ENCODE measurements at places on chromosomes 4 and X. TPM values are rescaled to one million over a fixed set of nuclear protein-coding genes. Genes with fewer than 3 reads are reported as not detected.

GRCh38 chr4:169259271-169259670 lies 11.5 kb downstream of the SH3RF1 start:
- DNase-seq, result no peak

GRCh38 chr4:173317004-173317403 lies 17.2 kb downstream of the HMGB2 start:
- no peak for DNase-seq

DNA sequence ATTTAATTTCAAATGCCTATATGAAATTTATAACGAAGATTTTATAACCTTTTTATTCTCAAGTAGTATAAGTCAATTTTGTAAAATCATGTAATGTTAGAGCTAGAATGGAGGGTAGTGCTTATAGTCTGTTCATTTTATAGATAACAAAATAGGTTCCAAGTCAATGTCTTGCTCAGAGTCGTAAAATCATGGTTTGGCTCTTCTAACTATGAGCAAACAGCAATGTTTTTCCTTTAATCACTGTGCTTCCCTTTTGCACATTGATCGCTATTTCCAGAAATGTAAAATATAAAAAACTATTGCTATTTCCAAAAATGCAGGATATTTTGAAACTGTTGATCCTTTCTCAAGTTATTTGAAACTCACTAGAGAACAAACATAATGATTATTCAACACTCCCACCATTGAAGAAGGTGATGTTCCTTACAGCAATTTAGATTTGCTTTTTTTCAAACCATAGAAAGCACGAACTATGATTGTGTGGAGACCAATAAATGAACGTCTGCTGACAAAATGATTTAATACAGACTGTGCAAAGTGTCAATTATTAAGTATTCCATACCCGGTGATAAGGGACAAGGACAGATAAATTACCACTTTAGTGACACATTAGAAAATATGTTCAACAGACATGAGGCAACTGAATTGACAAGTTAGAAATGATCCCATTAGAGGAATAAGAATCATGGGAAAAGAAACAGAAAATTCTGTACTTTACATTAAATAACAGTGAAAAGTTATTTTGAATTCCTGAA lies 412.1 kb upstream of the TECRL start:
- DNase-seq, result no peak

GRCh38 chr4:10200869-10201268 lies 84.3 kb upstream of the WDR1 start:
- no peak for DNase-seq

DNA sequence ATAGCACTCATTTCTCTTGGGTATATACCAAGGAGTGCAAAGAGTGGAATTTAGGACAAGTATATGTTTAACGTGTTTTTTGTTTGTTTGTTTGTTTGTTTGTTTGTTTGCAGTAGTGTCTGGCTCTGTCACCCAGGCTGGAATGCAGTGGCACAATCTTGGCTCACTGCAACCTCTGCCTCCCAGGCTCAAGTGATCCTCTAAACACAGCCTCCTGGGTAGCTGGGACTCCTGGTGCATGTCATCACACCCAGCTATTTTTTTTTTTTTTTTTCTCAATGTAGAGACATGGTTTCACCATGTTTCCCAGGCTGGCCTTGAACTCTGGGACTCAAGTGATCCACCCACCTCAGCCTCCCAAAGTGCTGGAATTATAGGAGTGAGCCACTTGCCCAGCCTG lies 50.4 kb downstream of the SLC9A6 start:
- DNase-seq, result no peak

DNA sequence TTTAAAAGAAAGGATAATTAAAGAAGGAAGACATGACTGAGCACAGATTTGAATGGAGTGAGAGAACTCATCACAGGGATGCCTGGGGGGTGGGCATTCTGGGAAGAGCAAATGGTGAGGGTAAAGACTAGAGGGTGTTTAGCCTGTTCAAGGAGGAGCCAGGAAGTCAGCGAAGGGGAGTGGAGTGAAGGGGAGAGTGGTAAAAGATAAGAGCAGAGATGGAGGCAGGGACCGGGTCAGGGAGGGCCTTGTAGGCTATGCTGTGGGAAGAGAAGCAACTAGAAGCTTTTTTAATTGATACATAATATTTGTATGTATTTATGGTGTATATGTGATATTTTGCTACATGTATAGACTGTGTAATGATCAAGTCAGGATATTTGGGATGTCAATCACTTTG lies 2.2 kb upstream of the VGLL1 start:
- DNase-seq, result no peak

- no peak for DNase-seq
Observed at GRCh38 chr4:84378983-84379382, 120.1 kb downstream of the NKX6-1 start.

- DNase-seq, result no peak
Observed at GRCh38 chr4:39928538-39928937, 49.2 kb downstream of the PDS5A start.

DNA sequence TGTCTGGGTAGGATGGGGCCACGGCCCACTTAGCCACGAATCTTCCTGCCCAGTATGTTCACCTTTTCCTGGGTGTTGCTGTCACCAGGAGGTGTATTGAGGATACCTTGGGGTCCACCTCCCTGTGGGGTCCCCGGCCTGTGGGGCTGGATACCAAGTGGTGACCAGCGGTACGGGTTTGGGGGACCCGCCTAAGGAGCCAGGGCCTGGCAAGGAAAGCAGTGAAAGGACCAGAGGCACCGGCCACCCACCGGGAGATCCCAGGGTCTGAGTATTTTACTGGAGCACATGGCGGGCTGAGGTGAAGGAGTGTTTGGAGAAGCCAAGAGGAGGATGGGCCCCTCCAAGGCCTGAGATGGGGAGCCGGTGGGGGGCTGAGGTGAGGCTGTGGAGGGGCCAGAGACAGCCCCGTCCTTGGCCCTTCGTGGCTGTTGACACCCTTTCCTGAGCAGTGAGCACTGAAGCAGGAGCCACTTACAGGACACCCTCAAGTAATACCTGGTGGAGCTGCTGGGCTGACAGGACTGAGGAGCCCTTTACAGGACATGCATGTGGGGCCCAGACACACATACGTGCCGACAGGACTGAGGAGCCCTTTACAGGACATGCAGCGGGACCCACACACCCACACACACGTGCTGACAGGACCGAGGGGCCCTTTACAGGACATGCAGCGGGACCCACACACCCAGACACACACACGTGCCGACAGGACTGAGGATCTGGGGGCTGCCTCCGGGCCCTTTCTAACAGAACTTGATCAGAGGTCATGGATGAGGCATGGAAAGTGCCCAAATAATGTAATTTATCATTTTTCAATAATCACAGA lies 38.4 kb downstream of the TMEM271 start:
- no peak for DNase-seq

DNA sequence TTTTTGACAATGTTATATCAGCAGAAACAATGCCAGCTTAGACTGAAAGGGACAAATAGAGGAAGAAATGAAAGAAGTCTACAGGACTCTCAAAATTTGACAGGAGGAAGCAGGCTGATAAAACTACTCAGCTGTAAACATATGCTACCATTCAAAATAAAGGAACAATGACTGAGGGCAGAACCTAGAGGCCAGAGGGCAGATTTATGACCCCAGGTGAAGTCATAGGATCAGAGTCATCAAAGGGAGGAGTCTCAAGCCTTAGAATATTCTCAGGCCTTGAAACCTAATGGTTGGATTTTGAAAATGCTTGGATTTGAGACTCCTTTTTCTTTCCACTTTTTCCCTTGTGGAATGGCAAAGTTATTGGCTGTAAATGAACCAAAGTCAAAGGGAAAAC lies 17.0 kb upstream of the SYTL5 start:
- DNase-seq, result no peak

Gene MAGEB16
- total RNA-seq, result not detected

Gene ATOH1
- 0.36 TPM for total RNA-seq

Gene F11
- total RNA-seq, result 0.53 TPM

Gene ARR3
- total RNA-seq, result not detected

Gene NAT8L
- 20.7 TPM for total RNA-seq
